ENCODE measurements at places on chromosomes 7 and 10.

GRCh38 chr10:132696204-132696603 lies 89.7 kb downstream of the NKX6-2 start:
- no peak for DNase-seq

DNA sequence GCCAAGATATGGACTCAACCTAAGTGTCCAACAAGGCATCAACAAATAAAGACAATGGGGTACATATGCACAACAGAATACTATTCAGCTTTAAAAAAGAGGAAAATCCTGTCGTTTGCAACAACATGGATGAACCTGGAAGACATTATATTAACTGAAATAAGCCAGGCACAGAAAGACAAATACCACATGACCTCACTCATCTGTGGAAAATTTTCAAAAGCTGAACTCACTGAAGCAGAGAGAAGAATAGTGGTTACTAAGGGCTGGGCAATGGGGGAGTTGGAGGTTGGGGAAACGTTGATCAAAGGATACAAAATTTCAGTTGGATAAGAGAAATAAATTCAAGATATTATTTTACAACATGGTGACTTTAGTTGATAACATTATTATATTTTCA lies 221.4 kb upstream of the PITRM1 start:
- DNase-seq: no peak

DNA sequence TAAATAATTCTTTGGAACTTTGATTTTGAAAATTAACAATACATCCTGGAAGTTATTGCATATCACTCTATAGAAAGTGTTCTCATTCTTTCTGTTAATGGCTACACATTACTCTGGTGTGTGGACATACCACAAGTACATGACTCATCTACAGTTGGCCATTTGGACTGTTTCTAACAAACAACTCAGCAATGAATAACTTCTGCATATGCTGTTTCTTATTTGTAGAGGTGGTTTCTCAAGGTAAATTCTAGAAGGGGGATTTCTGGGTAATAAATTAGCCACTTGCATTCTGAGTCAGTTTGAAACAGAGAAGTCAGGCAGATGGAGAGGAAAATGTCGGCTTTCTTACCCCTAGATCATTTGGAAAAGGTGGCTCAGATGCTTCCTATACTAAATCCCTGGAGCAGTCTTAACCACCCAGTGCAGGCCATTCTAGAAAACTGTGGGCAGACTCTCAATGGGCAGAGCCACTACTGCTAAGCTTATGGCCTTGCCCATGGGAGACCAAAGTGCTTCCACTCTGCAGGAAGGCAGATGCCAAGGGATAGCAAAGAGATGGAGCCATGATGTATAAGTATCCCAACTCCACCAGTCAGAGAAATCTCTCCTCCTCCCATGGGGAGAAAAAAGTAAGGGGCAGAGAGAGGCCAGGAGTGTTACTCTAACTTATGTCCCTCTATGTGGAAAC lies 194.0 kb upstream of the PLPP4 start:
- DNase-seq: no peak

DNA sequence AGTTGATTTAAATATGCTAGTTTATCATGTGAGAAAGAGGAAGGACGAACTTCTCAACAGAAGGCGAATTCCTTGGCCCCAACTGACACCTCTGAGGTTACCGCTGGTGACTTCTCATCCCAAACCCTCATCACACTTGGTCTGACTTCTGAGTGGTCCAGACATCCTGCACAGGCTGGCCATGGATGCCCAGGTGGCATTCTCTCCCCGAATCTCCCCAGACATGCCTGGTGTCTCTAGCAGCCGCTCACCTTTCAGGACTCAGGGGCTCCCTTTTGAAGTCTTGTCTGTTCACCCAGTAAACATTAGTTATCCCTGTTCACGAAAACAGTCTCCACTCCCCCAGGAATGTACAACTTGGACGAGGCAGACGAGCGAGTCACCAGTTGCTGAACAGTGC lies 157.7 kb downstream of the ADARB2 start:
- no peak for DNase-seq

- no peak for DNase-seq
Measured at GRCh38 chr7:137462074-137462715, 118.7 kb upstream of the PTN start.

DNA sequence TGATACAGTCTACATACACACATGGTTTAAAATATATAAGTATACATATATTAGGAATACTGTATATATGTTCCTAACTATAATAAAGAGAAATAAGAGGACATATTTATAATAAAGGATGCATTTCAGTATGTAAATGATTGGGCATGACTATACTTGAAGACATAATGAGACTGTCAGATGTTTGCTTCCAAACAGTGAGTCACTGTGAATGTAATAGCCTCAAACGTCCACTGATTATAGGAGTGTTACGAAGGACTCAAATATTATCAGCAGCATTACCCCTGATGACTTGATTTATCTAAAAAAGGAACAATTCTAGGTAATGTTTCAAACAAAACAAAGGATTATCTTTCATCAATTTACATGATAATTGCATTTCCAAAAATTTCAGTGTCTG lies 39.9 kb upstream of the NRBF2 start:
- DNase-seq: no peak

- no peak for DNase-seq
Measured at GRCh38 chr7:146346096-146346495, 229.5 kb downstream of the CNTNAP2 start.

DNA sequence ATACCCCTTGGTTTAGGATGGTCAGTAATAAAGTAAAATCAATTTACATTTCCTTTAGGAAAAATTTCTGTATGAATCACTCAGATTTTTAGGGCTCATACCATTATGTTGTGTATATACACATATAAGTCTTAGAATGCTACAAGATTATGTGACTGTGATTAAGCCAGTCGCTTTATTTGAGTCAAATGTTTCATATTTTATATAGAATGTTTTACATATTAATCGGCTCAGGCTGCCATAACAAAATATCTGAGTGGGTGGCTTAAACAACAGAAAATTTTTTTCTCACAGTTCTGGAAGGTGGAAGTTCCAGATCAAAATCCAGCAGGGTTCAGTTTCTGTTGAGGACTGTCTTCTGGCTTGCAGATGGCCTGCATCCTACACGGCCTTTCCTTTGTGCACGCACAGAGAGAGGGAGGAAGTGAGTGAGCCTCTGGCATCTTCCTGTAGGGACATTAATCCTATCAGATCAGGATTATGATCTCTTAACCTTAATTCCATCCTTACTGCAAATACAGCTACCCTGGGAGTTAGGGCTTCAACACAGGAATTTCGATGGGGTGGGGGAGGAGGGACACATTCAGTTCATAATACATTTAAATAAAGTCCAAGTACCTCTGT lies 198.0 kb downstream of the PHF14 start:
- no peak for DNase-seq

- no peak for DNase-seq
Measured at GRCh38 chr10:98403812-98404504, 11.0 kb downstream of the PYROXD2 start.

GRCh38 chr7:81111358-81111757 lies 192.5 kb upstream of the SEMA3C start:
- no peak for DNase-seq

DNA sequence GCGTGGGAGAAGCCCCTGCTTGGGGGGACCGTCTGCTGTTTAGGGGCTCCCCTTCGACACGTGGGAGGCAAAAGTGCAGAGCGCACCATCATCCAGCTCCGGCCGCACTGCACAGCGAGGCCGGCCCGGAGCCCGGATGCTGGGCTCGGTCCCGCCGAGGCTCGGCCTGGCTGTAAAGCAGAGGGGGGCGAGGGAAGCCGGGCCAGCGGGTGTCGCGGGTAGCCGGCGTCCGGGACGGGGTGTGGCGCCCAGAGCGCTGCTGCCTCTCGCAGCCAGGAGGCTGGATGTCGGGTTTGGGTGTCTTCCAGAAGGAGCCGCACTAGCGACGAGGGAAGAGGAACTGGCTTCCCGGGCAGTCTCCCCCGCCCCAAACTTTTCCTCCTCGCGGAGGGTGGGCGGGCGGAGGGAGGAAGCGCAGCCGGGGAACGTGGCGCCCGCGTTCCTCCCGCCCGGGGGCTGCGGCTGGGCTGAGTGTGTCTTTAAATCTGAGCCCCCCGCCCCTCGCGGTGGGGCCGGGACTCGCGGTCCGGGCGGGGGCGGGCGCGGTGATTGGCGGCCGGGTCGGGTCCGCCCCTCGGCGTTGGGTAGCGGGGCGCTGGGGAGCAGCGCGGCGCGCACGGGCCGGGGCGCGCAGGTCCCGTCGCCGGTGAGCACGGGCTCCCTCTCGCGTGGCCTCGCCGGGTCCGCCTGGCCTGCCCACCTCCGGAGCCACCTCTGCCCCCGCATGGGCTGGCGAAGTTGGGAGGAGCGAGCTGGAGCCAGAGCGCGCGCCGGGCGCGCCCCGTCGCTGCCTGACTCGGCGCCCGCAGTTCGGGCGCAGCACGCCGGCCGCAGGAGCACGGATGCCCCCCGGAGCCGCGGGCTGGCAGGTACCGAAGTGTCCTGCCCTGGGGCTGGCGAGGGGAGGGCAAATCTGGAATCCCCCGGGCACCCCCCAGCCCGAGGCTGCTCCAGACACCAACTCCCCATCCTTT lies at the start of gene PALD1:
TSS of gene PALD1 (plus strand) at position 577 of the 974 bp plus-strand sequence. CDS start 47,185 bp downstream, outside the sequence.
- DNase-seq: peak; percentile 55

- DNase-seq: no peak
Measured at GRCh38 chr10:113485736-113486135, 67.1 kb upstream of the HABP2 start.

DNA sequence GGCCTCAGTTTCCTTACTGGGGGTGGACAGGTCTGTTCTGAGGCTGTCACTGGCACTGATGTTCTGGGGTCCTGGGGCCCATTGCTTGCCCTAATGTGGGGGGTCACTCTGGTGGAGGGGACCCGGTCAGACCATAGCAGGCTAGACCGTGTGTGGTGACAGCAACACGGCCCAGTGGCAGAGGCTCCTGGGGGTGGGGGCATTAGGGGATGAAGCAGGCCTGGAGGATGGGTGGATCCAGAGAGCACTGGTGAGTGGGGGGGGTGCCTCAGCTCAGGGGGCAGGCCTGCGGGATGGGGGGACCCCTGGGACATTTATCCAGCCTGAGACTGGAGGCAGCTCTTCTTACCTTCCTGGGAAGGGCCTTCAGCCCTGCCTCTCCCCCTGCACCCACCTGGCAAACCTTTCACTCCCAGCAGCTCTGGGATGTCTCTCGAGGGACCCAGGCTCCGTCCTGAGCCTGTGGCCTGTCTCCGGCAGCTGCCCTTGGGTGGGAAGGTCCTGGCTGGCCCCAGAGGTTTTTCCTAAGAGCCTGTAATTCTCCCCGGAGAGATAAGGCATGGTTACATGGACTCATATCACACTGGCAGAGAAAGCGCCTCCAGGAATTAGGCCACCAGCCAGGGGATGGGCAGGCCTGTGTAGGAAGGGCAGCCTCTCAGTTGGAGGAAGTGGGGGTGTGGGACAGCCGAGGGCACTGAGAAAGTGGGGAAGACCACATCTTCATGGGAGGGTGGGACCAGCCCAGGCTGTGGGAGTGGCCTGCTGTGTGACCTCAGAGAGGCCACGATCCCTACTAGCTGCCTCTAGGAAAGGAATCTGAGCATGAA lies 147.7 kb downstream of the UBE2H start:
- no peak for DNase-seq

- DNase-seq: no peak
Measured at GRCh38 chr7:139718141-139718540, 59.7 kb downstream of the HIPK2 start.

DNA sequence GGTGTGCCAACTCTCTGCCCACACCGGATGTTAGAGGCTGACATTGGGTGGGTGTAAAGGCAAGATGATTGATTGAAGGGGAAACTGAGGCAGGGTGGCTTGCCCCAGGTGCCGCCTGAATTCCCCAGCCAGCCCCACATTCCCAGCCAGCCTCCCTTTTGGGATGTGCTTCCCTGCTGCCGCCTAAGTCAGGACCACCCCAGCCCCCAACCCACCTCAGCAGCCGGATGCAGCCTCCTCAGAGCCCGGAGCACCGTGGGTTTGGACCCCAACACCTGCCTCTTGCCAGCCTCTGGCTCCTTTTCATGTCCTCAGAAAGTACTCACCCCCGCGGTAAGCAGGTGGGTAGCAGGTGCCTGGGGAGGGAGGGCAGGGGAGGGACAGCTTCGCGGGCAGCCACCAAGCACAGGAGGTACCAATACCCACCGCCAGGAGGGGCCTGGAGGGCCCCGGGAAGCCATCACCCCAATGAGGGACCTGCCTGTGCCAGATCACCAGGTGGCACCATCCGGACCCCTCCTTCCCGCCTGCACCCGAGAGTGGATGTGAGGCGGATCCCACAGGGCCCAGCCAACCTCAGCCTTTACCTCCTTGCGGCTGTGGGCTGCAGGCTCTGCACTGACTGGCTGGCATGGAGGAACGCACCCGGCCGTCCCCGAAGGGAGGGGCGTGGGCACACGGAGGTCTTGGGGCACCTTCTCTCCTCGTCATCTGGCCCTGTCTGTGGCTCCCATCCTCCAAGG lies 60.5 kb downstream of the PWWP2B start:
- no peak for DNase-seq

GRCh38 chr7:149714910-149715471 lies 58.4 kb downstream of the ZNF467 start:
- DNase-seq: no peak

- DNase-seq: no peak
Measured at GRCh38 chr10:83943920-83944319, 195.4 kb upstream of the GHITM start.

- no peak for DNase-seq
Measured at GRCh38 chr10:101217450-101218281, 11.6 kb downstream of the LBX1 start.

DNA sequence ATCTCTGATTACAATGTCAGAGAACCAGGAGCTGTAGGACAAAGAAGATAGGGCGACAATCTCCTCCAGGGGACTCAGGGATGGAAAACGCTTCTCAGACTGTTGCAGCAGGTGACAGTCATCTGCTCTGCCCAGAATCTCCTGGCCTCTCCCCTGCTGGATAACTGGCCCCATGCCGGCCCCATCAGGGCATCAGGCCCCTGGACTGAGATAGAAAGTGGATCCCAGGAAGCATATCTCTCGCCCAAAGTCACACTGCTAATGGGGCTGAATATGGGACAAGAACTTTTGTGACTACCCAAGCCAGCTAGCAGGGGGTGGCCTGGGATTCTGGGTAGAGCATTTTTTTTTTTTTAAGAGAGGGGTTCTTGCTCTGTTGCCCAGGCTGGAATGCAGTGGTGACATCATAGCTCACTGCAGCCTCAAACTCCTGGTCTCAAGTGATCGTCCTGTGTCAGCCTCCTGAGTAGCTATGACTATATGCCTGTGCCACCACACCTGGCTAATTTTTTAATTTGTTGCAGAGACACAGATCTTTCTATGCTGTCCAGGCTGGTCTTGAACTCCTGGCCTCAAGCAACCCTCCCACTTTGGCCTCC lies 20.5 kb upstream of the MLXIPL start:
- no peak for DNase-seq

DNA sequence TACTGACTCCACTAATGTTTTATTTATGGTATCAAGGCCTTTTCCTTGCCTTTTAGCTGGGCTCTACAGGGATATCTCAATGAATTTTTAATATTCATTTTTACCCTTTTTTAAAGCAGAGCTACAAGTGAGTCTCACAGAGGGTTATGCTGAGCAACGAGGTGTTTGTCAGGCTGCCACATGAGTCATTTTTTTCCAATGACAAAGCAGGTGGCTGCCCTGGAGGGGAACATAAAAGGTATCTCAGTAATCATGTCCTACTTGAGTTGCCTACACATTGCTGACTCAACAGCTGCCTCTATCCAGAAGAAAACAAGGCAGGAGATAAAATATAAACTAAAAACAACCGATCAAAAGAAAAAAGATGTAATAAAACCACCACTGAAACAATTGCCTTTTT lies 1004.9 kb upstream of the POT1 start:
- no peak for DNase-seq

GRCh38 chr10:99784727-99785441 lies 2.4 kb downstream of the ABCC2 start:
- DNase-seq: no peak

GRCh38 chr7:90251304-90251635 lies 6.3 kb downstream of the CFAP69 start:
- DNase-seq: no peak

GRCh38 chr7:123096976-123097375 lies 101.5 kb upstream of the TAS2R16 start:
- no peak for DNase-seq
